ENCODE measurements at places on chromosomes 5 and 9.

- DNase-seq, result no peak
Observed at GRCh38 chr5:151202381-151203139, 21.3 kb downstream of the CCDC69 start.

GRCh38 chr9:18490641-18491370, 16.9 kb downstream of the ADAMTSL1 start:
- no peak for DNase-seq

DNA sequence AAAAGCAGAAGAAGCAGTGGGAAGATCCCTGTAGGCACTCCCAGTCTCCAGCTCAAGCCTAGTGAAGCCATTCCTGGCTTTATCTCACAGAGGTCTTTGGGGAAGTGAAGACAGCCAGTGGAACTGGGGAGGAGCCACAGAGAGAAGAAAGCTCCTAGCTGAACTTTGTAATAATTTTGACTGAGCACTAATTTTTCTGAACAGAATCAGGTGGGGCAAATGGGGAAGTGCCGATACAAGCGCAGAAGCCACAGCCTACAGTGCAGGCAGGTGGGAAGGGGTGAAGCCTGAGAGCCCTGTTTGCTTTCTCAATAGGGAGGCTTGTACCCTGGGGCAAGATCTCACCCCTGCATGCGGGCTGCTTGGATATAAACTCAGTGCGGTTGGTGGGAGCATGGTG, 48.4 kb upstream of the SNAPC3 start:
- no peak for DNase-seq

- no peak for DNase-seq
Observed at GRCh38 chr5:143227301-143227700, 176.2 kb downstream of the NR3C1 start.

- DNase-seq, result no peak
Observed at GRCh38 chr5:107472620-107473064, 198.1 kb downstream of the EFNA5 start.

DNA sequence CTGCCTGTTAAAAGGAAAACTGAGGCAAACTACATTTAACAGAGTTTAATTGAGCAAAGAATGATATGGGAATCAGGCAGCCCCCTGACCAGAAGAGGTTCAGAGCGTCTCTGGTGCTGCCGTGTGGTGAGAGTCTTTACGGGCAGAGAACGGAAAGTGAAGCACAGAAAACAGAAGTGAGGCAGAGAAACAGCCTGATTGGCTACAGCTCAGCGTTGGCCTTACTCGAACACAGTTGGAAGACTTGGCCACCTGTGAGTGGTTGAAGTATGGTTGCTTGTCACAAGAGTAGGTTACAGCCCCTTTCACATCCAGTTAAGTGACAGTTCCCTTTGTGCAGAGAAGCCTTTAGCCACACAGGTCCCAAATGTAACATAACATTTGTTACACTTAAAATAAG, 16.9 kb upstream of the FBP1 start:
- no peak for DNase-seq

GRCh38 chr5:142569905-142570304, 116.0 kb downstream of the FGF1 start:
- no peak for DNase-seq

- DNase-seq, result no peak
Observed at GRCh38 chr5:39631958-39632357, 207.2 kb upstream of the DAB2 start.

GRCh38 chr5:176820937-176821336, 10.6 kb downstream of the UNC5A start:
- DNase-seq, result no peak

DNA sequence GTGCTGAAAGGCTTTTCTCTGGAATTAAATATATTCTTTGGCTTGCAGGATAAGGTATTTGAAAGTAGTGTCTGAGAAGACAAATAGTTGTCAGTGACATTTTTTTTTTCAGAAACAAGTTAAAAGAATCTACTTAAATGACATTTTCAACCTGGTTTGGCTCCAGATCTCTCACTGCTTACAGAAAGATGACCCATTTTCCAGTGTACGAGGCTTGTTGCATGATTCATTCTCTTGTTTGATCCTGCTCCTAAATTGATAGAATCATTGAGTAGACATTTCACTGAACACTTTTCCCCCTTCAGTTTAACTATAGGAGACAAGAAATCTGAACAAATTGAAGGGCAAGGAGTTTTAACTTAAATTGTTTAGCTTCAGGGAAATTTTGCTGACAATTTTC, 546.1 kb downstream of the ZNF608 start:
- DNase-seq, result no peak

DNA sequence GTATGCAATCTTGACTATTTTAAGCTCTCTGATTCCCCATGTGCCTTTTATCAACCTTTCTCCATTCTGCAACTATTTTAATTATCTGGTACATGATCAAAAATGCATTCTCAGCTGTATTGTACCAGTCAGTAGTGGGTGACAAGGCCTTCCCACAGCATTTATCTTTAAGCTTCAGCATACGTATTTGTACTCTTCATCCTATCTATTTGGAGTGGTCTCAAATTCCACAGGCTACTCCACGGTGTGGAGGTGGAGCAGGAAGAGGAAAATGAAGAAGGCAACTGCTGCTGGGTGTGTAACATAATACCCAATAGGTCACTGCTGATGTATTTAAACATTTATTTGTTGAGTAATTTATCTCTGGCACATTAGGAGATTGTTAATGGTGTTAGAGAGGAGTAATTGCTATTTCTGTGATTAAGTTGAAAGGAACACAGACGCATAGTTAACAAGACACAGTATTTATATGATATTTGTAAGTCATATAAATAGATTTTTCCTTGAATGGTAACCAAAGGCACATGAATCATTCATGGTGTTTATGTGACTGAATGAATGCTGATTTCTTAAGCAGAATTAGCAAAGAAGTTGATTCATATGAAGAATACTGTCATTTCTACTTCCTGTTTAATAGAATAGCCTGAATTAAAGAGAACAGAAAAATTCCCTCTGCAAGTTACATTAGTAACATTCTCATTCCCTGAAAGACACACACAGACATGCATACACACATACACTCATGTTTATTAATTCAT, 153.8 kb upstream of the NR3C1 start:
- no peak for DNase-seq

DNA sequence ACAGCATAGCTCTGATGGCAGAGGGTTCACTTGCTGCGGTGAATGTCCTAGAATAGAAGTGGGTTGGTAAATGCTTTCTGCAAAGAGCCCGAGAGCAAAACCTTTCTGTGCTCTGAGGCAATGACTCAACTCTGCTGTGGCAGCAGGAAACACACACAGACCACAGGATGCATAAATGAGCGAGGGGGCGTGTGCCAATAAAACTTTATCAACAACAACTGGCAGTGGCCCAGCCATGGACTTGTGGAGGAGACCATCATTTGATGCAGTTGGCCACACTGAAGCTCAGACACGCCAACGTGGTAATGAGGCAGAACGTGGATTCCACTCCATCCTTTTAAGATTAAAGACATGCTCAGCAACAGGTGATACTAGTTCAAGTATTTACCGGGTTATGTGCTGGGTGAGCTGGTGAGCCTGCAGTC, 6.8 kb downstream of the MRPL36 start:
- no peak for DNase-seq

DNA sequence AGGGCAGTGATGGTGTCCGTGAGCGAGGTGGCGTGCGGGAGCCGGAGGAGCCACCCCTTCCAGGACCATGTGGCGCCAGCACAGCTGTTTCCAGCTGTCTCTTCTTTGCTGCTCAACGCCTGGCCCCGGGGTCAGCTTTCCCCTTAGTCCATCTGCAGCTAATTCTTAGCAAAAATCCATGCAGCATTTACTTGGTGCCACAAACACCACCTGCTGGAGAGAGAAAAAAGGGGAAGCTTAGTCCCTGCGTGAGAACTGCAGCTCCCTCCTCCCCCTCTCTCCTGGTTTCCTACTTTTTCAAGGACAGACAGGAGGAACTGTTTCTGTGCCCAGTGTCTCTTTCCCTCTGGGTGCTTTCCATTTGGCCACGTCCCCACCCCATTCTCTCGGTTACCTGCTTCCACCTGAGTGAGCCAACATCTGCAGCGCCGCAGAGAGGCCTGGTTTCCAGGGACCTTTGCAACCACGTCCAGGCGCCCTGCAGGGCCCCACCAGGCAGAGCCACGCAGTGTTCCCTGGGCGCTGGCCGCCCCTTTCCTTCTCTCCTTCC, 3.4 kb downstream of the SLC6A19 start:
- DNase-seq, result no peak

- no peak for DNase-seq
Observed at GRCh38 chr9:132722564-132723065, 52.4 kb downstream of the GTF3C4 start.

GRCh38 chr5:139745132-139745799, 50.3 kb upstream of the PSD2 start:
- no peak for DNase-seq

- no peak for DNase-seq
Observed at GRCh38 chr5:41559184-41559583, 48.8 kb upstream of the PLCXD3 start.

DNA sequence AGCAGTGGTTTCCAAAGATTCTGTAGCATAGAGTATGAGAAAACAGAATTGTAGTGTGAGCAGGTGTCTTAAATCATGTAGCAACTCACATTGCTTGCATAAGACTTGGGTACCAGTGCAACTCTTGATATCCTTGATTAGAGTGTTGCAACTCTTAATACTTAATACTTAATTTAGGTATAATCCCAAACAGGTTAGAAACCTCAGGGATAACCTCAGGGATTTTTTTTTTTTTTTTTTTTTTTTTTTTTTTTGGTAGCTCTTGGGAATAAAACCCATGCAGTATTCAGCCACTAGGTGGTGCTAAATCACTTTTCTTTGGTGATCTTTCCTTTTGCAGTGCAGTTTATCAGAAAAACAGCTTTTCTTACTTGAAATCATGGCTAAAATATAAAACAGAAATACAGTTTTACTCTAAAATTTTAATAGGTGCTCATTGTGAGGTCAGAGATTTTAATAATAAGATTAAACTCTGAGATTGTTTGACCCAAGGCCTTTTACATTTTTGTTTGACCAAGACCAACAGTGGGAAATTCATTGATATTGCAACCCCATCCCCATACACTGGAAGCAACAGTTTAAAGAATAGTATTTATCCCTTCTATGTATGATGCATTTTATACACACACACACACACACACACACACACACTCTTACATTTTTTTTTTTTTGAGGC, 55.3 kb downstream of the ERAP1 start:
- no peak for DNase-seq

GRCh38 chr9:137807721-137808703, 69.6 kb upstream of the CACNA1B start:
- no peak for DNase-seq

GRCh38 chr9:107685901-107686300, 196.3 kb upstream of the KLF4 start:
- no peak for DNase-seq

GRCh38 chr9:130869250-130869649, 27.4 kb downstream of the QRFP start:
- no peak for DNase-seq

GRCh38 chr5:17691762-17692161, 57.5 kb downstream of the TAF11L14 start:
- DNase-seq, result no peak

- no peak for DNase-seq
Observed at GRCh38 chr5:124888622-124889485, 142.4 kb upstream of the ZNF608 start.

DNA sequence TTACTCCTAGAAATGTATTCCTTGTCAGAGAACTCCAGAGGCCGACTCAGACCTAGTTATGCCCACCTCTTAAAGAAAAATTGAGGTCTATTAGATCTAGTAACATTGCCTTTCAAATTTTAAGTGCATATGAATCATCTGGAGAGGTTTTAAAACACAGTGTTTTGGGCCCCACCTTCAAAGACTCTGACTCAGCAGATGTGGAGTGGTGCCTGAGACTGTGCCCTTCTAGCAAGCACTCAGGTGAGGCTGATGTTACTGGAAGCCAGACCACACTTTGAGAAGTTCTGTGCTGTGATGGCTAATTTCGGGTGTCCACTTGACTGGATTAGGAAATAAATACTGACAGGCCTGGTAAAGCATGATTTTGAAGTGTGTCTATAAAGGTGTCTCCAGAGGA, 10.6 kb downstream of the FOXB2 start:
- DNase-seq, result no peak

Measured in activated naive CD4-positive, alpha-beta T cell (primary cell).